ENCODE measurements at places on chromosomes 16 and 17.
A peak's percentile ranks its signal among the peaks of the same experiment; 100 is the strongest.

DNA sequence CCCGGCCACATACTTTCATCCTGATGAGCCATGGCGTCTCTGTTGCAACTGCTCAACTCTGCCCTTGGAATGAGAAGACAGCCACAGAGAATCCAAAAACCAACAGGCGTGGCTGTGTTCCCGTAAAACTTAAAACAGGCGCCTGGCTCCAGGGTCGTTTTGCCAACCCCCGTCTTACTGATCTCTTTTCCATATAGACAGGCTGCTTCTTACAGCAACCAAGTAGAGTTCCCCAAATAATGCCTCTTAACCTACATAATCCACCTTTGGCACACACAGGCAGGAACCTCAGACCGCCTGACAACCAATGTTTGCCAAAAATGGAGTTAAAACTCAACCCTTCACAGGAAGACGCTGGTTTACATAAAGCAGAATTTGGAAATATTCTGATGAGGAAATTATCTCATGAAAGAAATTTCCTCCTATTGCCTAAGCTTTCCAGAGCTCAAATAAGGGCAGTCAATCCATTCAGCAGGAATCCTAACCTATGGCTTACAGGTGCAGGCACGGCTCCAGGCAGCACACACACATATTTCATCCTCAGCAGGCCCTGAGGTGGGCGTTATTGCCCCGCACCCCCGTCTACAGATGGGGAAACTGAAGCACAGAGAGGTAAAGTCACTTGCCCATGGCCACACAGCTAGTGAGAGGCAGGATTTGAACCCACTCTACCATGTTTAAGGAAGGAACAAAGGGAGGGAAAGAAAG lies 35.8 kb downstream of the LITAF start:
- DNase-seq = no peak

- DNase-seq = no peak
These were observed 1.4 kb upstream of the KRT28 start for GRCh38 chr17:40801157-40801556.

DNA sequence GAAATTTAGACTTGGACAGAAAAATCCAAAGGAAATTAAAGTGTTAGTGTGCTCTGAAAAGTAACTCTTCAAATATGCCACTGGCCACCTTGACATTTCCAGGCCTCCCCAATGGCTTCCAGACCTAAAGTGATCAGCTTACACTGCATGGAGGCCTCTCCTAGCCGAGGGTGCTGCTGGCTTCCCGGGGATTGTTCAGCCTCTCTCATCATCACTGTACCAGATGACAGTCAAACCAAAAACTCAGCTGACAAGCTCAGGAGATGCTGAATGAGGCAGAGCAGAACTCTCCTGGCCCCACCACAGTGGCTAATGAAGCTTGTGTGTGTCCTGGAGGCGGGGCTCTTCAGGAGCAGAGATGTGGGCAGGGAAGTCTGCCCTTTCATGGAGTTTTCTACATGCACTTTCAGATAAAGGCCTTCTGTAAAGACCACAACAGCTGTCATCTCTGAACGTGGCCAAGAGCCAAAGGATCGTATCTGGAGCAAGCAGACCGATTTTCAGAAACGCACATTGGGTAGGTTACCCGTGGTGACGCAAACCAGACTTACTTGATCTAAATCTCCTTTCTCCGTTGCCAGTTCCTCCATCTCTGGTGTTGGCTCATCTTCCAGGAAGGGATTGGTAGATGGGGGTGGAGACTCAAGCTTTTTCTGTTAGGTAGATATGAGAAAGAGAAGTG lies 113.3 kb downstream of the VPS53 start:
- no peak for DNase-seq

DNA sequence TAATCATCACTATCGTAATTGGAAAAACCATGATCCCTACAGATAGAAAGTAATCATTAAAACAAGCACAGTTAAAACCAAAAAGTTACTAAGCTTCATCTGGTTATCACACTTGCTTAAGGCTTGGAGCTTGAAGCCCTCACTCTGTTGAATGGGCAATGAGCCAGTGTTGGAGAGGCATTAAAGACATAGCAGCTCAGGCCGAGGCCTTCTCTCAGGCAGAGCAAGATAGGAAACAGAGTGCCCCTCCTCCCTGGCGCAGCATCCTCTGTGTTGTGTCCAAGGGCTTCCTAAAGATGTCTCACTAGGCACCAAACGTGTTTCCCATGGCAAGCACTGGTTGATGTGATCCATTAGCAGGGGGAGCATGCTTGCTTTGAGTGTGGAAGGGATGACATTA lies 34.9 kb upstream of the LGALS9 start:
- DNase-seq = no peak

DNA sequence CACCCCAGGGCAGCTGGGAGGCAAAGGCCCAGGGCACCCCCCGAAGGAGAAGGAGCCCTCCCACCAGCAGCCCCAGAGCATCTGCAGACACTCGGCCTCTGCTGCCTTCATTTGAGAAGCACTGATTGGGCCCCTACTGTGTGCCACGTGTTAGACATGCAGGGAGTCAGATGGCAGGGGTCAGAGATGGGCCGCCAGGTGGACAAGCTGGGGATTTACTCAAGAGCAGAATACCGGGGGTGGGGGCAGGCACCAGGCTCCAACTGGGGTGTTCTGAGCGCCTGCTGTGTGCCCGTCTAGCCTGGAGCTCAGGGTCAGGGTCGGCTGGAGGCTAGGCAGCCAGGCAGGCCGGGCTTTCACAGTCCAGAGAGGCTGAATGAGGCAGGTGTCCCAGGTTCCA lies 18.7 kb downstream of the TPSG1 start:
- DNase-seq = no peak

- no peak for DNase-seq
These were observed 471.9 kb downstream of the PMP22 start for GRCh38 chr17:14793237-14793636.

GRCh38 chr17:2295575-2295974 lies 8.0 kb downstream of the SMG6 start:
- DNase-seq = no peak

- DNase-seq = no peak
These were observed 26.5 kb downstream of the PDIA2 start for GRCh38 chr16:309476-309875.

DNA sequence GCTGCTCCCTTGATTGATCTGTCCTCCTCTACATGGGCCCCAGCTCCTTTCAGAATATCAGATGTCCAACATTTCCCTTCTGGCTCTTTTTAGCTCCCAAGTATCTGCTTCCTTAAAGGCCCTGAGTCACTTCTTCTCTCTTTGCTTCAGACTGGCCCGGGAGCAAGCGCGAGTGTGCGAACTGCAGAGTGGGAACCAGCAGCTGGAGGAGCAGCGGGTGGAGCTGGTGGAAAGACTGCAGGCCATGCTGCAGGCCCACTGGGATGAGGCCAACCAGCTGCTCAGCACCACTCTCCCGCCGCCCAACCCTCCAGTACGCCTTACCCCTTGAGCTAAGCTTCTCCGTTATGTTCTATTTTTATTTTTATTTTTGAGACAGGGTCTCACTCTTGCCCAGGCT lies 12.3 kb downstream of the CNTROB start:
- DNase-seq = no peak

- no peak for DNase-seq
These were observed 25.0 kb downstream of the MPRIP start for GRCh38 chr17:17067257-17067656.

DNA sequence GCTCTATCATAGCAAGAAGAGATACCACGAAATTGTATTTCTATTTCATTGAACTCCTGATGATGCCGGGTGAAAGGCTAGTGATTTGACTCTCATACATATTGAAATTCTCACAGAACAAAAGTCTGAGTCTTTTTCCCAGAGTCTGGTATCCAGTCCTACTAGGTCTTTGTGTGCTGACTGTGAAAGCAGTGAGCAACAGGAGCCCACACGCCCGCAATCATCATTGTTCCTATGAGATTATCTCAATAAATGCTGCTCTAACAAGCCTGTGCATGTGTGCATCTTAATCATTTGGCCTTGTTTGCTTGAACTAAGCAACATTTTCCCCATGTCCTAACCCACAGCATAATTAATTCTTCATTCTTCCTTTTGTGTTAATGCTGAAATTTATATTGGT lies 1466.0 kb downstream of the CDH11 start:
- no peak for DNase-seq

- no peak for DNase-seq
These were observed 33.5 kb downstream of the SRL start for GRCh38 chr16:4208341-4208751.

- DNase-seq = no peak
These were observed 157.3 kb downstream of the CDH13 start for GRCh38 chr16:82783933-82784572.

DNA sequence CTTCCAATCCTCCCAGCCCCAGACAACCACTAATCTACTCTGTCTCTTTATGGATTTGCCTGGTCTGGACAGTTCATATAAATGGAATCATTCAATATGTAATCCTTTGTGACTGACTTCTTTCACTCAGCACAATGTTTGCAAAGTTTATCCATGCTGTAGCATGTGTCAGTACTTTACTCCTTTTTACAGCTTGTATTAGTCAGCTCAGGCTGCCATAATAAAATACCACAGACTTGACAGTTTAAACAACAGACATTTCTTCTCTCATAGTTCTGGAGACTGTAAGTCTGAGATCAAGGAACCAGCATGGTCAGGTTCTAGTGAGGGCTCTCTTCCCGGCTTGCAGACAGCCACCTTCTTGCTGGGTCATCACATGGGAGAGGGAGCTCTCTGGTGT lies 41.3 kb downstream of the GPRC5B start:
- no peak for DNase-seq

GRCh38 chr16:3509470-3509928 lies 8.7 kb downstream of the CLUAP1 start:
- no peak for DNase-seq

- no peak for DNase-seq
These were observed 4.8 kb downstream of the EVPL start for GRCh38 chr17:76022285-76022684.

DNA sequence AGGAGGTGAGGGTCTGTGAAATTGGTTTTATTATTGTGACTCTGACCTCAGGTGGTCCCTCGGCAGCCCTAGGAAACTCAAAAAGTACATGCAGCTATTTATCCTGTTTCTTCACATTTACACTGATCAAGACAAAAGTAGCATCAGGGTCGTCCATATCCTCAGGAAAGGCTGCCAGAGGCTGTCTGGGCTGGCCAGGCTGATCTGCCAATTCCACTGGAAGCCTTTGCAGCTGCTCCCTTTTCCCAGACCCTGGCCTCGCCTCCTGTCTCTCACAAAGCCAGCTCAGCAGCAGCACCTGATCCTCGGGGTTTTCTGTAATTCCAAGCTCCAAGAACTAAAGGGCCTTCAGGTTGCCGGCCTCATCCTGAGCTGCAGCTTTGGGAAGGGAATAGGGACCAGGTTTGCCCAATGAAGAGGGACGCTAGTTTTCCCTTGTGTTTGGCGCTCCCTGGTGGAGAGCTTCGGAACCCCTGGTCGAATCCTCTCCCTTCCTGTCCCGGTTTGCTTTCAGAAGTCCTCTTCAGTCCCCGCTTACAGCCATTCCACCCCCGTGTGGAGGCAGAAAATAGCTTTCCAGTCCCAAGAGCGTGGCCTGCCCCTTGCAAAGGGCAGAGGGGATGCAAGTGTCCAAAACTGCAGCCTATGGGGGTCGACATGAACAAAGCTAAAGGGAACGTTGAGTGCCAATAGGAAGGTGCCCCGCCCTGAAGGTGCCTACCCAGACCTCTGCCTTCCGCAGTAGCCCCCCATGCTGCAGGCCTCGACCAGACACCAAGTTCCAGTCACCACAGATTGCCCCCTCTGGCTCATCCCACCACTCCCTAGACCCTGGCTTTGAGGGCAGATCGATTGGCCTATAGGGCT lies 13.4 kb downstream of the MFSD6L start:
- peak; percentile 67 for DNase-seq

DNA sequence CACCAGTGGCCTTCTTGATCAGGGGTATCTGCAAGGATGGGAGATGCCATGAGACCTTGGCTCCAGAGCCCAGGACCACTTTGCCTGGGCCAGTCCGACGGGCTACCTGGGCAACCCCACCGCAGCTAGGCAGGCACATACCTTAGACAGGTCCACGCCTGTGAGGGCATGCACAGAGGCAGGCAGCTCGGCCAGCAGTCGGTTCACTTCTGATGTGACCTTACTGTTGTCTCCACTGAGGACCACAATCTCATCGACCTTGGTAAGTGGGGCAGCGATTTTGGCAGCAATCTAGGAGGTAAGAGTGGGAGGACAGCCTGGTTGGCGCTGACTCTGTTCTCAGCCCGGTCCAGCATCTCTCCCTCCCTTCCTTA lies 17.0 kb downstream of the FLOT2 start:
- no peak for DNase-seq

DNA sequence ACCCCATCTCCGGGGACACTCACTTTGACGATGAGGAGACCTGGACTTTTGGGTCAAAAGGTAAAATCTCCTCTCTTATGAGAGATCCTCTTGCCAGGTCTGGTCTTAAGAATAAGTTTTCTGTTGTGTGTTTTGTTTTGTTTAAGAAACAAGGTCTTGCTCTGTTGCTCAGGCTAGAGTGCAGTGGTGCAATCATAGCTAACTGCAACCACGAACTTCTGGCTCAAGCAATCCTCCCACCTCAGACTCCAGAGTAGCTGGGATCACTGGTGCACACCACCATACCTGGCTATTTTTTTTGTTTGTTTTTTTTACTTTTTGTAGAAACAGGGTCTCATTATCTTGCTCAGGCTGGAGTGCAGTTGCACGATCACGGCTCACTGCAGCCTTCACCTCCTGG lies 4.1 kb downstream of the MMP25 start:
- no peak for DNase-seq

DNA sequence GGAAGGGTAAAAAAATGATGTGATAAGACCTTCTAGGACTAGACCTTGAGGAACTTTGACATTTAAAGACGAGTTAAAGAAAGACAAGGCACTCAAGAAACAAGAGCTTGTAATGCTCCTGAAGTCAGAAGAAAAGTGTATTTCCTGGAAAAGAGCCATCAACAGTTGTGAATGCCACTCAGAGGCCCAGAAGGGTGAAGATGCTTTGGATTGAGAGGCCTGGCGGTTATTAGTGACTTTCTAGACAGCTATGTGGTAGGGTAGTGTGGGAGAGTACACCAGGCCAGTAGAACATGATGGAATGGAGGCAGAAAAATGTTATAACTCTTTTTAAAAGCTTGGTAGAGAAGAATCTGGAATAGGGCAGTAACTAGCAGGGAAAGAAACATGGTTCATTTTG lies 34.1 kb upstream of the ANKFN1 start:
- no peak for DNase-seq

- DNase-seq = no peak
These were observed 102.7 kb downstream of the SDK2 start for GRCh38 chr17:73541561-73541981.
